ENCODE measurements at places on chromosomes 5 and 9.

- DNase-seq = no peak
These were observed 167.2 kb downstream of the CACNA1B start for GRCh38 chr9:138044485-138045383.

DNA sequence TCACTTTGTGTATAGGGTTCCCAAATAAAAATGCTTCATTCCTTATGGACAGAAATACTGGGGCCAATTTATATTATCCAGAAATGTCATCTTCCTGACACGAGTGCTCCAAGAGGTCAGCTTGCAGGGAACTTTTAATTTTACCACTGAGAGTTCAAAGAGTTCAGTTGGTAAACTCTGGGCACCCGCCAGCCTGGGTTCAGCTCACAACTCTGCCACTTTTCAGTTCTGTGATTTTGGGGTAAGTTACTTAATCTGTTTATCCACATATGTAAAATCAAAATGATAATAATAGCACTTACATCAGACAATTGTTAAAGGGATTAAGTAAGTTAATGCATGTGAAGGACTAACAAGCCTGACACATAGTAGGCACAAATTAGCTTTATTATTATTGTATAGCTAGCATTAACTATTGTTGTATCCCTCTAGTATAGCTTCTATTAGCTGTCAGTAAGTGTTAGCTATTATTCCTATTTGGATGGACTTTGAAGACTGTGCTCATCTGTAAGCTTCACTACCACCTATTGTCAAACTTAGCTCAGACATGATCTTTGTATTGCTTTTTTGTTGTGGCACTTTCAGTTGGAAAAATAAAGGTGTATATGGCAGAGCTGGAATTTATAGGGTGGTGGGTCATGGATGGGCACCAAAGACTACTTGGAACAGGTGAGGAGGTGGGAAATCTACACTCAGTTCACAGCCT, 1.6 kb downstream of the MEGF10 start:
- no peak for DNase-seq

GRCh38 chr9:14863402-14863801, 46.8 kb downstream of the FREM1 start:
- DNase-seq = no peak

DNA sequence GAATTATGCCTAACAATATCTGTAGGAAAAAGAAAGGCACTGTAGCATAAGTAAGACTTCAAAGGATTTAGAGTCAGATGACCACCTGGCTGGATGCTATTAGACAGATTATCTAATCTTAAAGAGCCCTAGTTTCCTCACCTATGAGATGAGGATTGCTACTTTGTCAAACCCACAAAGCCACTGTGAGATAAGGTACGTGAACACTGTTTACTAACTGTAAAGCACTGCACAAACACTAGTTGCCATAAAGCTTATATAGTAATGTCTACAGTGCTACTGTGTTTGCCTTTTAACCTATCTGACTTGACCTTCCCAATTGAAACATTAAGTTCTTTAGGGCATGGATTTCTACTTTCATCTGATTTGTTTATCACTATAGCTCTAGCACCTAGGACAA, 10.3 kb downstream of the TRMO start:
- peak; percentile 23 for DNase-seq

DNA sequence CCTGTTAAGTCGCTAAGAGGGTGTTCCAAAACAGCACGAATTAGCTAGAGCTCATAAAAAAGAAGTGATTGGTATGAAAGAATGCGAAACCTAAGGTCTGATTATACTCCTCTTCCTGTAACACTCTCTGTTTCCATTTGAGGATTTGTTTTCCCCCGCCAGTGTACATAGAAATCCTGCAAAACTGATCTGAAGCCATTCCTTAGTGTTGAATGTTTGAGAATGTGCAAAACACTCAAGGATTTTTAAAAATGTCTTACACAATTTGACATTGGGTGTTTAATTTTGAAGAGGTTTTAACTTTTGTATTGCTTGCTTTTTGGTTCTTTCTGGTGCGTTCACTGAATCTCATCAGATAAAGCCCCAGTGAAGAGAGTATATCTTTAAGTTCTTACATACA, 105.3 kb downstream of the KCNN2 start:
- no peak for DNase-seq

GRCh38 chr9:137989999-137990715, 112.6 kb downstream of the CACNA1B start:
- no peak for DNase-seq

DNA sequence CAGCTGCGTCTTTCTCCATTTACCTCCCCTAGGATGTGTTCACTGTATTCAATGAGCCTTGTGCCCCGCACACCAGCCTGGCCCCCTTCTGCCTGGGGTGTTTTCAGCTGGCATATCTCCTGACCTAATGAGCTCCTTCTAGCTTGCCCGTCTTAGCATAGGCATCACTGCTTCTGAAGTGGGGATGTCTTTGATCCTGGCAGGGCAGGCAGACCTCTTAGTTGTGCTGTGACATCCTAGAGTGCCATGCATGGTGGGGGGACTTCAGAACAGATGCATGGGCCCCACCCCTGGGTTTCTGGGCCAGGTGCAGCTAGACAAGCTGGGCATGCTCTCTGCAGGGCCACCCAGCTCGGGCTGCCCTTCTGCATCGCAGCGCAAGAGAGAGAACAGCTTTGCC, 172.7 kb downstream of the GADD45G start:
- no peak for DNase-seq

GRCh38 chr5:34660444-34660843, 4.3 kb downstream of the RAI14 start:
- DNase-seq = no peak

DNA sequence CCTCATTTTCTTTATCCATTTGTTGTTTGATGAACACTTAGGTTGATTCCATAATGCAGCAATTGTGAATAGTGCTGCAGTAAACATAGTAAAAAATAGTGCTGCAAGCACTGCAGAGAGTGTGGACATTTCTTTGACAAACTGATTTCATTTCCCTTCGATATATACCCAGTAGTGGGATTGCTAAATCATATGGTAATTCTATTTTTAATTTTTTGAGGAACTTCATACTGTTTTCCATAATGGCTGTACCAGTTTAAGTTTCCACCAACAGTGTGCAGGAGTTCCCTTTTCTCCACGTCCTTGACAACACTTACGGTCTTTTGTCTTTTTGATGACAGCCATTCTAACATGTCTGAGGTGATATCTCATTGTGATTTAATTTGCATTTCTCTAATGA, 138.2 kb upstream of the PLPPR1 start:
- DNase-seq = no peak

- no peak for DNase-seq
These were observed 38.9 kb upstream of the SLIT3 start for GRCh38 chr5:169339869-169340268.

DNA sequence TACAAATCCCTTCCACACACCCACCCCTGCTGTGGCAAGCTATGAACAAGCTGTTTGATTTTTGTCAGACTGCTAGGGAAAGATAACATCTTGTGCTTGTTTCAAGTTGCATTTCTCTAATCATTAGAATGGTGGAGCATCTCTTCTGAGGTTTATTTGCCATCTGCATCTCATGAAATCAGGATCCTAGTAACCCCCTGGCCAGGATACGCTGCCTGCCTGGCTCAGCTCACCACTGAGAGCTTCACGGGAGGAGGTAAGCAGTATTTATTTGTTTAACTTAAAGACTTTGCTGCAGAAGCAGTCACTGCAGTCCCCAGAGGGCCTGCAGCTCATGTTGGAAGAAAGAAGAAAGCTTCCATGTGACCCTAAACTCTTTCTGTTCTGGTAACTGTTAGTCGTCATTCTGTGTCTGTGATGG, 83.3 kb upstream of the CXCL14 start:
- DNase-seq = no peak

DNA sequence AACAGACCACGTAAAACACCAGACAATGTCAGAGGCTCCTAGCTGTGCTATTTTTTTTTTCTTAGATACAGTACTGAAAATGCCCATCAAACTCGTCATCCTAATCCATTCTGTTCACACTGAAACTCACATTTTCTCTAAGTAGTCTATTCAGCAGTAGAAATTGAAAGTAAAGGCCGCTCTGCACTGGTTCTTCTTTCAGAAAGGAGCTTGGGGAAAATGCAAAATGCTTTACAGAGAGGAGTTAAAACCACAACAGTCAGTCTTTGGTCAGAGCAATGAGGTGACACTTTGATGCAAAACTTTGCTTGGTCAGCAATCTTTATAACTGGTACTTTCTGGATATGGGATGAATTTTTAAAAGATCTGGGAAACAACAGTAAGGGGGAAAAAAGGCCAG, 43.8 kb upstream of the SUSD1 start:
- no peak for DNase-seq

DNA sequence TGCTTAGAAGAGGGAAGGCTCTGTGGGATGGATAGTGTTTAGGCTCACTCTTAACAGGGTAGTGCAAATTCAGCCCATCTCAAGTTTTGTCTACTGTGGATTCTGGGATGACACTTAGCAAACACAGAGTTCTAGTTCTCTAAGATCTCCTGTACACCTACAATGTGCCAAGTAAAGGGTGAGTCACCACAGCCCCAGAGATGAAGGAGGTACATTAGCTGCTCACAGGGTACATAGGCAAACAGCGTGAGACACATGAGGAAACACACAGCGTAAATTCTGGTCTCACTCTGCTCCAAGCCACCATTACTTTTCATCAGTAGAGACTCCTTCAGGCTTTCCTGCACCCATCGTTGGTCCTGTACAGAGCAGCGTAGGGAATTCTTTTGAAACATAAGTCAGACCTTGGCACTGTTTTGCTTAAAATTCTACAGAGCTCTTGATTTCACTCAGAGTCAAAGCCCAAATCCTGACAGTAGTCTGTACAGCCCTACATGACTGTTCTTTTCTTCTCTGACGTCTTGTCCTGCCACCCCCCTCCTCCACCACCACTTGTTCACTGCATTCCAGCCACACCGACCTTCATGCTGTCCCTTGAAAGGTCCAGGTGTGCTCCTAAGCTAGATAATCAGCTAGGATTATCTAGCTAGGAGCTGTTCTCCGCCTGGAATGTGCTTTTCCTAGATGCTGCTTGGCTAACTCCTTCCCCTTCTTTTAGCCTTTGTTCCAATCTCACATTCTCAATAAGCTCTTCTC, 8.7 kb downstream of the ASTN2 start:
- peak; percentile 79 for DNase-seq

- DNase-seq = peak; percentile 31
These were observed 30.8 kb downstream of the ARHGAP26 start for GRCh38 chr5:142800776-142801494.

DNA sequence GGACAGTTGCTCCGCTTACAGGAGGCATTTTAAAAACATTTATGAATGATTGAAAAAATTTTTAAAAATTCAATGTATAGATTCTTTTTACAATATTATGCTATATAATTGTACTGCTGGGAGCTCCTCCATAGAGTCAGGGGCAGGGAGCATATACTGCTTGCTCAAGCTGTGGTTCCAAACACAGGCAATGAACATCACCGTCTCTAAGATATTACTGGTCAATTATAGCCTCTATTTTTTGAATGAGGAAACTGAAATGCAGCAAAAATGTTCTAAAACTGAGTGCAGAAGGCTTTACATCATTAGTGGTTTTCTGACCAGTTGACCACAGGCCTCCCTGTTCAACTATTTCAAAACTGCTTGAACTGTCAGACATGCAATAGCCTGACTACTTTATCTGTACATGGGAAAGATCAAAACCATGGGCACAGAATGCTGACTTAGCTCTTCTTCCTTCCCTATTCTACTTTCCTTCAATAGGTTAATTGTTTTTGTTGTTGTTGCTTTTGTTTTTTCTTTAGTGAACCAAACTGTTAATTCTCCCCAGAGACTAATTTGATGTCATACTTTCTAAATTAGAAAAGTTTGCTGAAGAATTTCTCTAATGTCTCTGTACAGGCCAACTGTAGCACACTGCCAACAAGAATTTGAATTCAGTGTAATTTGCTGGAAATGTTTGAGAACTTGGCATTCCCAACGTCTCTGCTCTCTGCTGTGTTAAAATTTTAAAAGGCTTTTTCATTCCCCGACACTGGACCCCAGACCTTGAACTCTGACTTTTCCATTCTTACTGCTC, 107.6 kb upstream of the MPDZ start:
- DNase-seq = no peak

DNA sequence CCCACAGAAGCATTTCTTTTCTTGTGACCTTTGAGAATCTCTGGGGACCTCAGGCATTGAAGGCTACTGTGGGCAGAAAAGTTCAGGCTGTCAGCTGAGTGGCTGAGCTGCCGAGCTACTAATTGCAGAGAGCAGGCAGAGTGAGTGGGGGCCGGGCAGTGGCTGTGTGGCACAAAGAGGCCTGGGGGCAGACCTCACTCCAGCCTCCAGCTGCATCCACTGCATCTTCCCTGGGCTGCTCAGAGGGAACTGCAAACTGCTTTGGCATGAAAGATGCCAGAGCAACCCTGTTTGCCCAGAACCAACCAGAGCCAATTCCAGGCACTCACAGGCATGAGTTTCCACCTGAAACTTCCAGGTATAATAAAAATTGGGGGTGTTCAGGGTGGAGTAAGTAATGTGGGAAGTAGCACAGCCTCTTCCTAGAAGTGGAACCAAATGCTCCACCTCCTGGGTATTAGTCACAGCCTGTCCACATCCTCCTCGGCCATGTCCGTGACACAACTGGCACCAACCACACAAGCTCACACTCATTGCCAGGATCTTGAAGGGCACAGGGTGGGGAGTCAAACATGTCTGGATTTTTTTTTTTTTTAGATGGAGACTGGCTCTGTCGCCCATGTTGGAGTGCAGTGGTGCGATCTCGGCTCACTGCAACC, 548.9 kb downstream of the BNC2 start:
- no peak for DNase-seq

DNA sequence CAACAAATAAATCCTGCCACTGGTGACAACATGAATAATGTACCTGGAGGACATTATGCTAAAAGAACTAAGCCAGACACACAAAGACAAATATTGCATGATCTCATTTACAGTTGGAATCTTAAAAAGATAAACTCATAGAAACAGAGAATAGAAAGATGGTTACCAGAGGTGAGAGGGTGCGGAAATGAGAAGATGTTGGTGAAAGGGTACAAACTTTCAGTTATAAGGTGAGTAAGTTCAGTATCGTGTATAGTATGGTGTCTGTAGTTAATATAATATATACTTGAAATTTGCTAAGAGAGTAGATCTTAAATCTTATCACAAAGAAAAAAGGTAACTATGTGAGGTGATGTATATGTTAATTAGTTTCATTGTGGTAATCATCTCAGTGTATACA, 63.3 kb downstream of the PRRC1 start:
- DNase-seq = no peak

DNA sequence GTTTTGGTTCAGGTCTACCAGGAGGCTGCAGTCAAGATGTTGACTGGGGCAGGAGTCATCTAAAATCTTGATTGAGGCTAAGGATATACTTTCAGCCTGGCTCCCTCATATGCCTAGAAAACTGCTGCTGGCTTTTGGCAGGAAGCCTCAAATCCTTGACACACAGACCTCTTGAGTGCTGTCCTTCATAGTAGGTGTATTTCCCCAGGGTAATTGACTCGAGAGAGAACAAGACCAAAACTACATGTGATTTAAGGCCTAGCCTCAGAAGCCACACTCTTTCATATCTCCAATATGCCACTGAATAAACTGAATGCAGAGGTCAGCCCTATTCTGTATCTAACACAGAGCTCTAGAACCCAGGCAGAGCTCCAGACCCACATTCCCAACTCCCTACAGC, 402.3 kb upstream of the ADAMTS16 start:
- DNase-seq = no peak

- DNase-seq = no peak
These were observed 1768.2 kb upstream of the WWC1 start for GRCh38 chr5:166523206-166523605.

Measured in NCI-H82 (cell line).